ENCODE measurements at places on chromosomes 6 and 20.

DNA sequence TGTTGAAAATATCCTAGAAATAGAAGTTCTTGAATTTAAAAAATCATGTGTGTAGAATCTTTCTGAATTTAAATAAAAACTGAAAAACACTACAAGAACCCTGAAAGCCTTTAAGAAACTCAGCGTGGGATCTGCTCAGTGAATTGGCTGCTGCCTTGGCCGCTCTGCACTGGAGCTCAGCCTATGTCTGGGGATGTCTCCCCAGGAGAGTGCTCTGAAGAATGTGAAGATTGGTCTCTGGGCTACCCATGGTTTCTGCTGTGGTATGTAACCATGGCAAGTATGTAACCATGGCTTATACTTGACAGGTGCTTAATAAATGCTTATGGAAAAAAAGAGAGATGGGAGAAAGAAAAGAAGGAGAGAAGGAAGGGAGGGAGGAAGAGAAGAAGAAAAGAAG, 3.1 kb upstream of the RRAGD start:
- DNase-seq: no peak

- DNase-seq: no peak
Measured at GRCh38 chr6:29522227-29522626, 34.5 kb upstream of the MAS1L start.

GRCh38 chr20:3648951-3649350, 14.2 kb downstream of the GFRA4 start:
- no peak for DNase-seq

DNA sequence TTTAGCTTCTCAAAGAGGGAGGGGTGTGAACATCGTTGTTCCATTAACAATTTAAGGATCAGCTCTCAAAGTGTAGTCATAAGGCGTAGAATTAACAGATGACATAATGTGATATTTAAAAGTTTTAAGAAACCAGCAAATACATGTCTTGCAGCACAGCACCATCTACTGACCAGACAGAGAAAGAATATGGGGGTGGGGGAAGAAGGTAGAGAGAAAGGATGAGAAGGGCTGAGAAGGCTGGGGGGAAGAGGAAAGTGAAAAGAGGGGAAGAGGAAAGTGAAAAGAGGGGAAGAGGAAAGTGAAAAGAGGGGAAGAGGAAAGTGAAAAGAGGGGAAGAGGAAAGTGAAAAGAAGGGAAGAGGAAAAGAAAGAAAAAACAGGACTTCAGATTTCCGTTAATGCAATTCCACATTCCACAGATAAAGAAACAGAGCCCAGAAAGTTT, 80.9 kb downstream of the HAO1 start:
- peak; percentile 56 for DNase-seq

DNA sequence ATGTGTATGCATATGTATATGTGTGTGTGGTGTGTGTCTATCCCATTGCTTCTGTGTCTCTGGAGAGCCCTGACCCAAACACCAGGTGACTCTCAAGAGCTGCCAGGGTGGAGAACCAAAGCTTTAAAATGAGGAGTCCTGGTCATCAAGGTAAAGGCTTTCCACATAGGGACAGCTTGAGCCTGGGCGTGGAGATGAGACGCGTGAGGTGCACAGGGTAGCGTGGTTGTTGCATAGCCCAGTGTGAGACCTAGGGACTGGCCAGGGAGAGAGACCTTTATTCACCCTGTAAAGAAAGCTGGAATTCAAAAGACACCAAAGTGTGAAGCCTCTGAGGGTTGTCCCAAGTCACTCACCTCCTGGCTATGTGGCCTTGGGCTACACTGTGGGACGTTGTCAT, 149.1 kb downstream of the SYCP2 start:
- DNase-seq: no peak

- no peak for DNase-seq
Measured at GRCh38 chr6:12371151-12371550, 81.0 kb downstream of the EDN1 start.

GRCh38 chr20:51463998-51464397, 78.5 kb downstream of the NFATC2 start:
- no peak for DNase-seq

DNA sequence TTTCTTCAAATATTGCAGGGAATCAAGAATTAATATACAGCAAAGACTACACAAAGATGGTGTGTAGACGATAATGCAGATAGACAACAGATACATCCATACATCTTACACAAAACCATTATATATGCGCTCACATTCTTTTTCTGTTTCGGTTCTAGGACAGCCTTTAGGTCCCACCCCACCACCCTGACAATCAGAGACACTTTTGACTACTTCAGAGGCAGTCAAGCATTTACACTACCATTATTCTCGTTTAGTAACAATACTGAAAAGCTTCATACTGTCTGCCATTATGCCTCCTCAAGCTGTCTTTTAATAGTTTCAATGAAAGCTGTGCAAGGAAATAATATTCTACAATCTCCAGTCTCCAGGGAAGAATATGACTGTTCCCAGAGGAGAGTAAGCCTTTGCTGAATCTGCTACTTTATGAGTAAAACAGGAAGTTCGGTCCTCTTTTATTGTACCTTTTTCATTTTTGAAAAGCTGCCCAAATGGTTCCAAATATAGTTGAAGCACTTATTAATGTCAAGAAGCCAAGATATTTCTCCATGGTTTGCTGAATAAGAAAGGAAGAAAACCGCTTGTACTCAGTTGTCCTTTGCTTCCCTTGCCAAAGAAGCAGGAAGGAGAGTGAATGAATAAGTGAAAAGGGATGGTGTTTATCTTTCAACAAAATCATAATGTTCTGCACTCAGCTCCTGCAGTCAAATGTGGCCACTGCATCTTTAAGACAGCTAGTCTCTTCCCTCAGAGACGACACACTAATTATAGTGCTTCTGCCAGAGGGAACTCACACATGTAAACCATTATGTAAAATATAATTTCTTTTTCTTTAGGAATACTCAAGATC, 468.3 kb downstream of the CDC5L start:
- DNase-seq: peak; percentile 30

DNA sequence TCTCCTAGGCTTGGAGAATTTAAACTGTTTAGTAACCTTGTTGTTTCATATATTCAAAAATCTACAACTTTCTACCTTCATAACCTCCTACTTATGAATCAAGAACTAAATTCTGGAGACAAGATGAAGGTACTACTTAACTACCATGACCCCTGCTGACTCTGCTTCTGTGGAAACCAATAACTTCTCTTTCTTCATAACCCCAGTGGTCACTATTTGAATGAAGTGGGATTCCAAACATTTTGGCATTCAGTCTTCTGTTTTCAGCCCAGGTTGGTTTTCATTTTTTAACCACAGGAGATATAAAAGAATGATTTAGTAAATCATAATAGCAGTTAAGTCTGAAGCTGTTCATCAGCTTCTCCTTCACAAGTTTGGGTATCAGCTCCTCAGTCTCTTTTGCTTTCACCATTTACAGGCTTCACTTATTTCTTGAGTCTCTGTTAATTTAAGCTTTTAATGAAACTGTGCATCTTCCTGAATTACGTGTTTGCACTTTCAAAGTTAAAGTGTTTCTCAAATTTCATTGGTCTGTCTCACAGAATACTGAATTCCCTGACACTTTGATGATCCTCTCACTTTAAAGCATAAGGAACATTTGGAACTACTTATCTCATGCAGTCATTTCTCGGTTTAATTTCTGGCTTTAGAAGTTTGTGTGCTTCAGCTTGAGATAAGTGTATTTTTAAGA, 9.5 kb downstream of the SENP6 start:
- no peak for DNase-seq

- DNase-seq: no peak
Measured at GRCh38 chr20:59785986-59786795, 147.2 kb downstream of the SYCP2 start.

DNA sequence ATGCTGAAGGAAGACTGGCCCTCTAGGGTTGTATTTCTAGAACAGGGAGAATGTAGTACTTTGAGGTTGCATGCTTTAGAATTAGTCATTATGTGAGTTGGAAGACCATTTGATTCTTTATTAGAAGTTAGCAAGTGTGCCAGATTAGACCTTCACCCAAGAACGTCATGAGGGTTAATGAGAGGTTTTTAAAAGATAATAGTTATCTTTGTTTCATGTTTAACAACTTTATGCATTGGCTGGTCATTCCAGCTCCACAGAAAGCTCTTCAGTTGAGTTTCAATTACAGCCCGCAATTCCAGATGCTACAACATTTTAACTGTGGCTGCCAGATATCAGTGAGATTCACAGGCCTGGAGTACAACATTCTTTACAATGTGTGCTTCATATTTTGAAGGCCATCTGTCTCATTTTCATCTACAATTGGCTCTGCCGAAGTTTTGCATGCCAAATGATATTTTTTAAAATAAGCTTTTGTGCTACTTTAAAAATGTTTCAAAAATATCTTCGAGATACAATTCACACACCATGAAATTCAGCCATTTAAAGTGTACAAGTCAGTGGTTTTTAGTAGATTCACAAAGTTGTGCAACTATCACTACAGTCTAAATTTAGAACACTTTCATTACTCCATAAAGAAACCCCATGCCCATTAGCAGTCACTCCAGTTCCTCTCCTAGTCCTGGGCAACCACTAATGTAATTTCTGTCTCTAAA, 61.1 kb upstream of the FBXO30 start:
- DNase-seq: no peak

- no peak for DNase-seq
Measured at GRCh38 chr6:139418481-139419132, 44.2 kb upstream of the CITED2 start.

DNA sequence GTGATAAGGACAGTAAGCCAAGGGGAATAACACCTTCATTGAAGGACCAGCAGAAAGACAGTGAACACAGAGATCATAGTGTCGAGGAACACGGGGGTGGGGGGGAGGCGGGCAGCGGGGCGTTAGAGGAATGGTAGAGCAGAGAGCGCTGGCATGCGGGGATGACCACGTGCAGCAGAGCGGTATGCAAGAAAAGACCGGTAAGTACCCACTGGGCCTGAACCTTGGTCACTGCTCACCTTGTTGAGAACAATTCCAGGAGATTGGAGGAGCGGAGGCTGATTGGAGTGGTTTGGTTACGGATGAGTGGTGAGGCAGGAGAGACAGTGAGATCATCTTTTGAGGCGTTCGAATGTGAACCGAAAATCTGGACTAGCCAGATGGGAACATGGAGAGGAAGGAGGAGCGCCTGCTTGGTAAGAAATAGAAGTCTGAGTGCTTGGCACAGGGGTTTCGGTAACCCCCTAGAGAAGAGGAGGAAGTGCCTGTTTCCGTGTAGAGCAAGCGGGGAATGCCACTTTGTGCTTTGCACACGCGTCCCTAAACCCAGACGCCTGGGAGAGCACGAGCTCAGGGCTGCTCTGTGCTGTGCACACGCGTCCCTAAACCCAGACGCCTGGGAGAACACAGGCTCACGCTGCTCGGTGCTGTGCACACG, 70.0 kb downstream of the FAM120B start:
- DNase-seq: no peak

DNA sequence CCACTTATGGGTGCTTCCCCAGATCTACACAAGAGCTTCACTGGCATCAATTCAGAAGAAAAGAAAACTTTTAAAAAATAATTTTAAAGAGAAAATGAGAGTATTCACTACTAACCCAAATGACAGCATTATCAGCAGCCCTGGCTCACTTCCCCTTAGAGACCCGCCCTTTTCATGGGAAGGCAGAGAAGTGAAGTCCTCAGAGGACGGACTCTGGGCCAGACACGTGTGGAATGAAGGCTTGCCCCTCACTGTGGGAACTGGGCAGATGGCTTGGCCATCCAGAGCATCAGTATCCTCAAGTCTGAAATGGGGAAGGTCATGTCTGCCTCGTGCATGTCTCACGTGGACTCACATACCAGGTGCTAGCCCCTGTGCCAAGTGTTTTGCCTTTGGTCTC, 63.5 kb downstream of the JAG1 start:
- no peak for DNase-seq

DNA sequence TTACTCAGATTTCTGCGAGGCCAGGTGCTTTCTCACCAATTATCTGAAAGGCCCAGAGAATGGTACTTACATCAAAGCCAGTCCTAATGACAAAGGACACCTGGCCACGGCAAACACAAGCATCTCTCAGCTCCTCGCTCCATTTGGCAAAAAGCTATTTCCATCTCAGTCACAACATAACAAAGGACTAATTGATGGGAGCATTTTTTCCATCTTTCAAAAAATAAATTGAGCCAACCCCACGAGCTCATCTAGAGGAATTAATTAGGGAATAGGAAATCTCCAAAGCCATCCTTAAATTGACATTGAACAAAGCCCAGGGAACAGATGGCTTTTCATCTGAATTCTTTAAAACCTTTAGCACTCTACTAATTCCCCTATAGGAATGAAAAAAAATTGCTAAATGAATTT, 236.7 kb downstream of the HAO1 start:
- DNase-seq: no peak

DNA sequence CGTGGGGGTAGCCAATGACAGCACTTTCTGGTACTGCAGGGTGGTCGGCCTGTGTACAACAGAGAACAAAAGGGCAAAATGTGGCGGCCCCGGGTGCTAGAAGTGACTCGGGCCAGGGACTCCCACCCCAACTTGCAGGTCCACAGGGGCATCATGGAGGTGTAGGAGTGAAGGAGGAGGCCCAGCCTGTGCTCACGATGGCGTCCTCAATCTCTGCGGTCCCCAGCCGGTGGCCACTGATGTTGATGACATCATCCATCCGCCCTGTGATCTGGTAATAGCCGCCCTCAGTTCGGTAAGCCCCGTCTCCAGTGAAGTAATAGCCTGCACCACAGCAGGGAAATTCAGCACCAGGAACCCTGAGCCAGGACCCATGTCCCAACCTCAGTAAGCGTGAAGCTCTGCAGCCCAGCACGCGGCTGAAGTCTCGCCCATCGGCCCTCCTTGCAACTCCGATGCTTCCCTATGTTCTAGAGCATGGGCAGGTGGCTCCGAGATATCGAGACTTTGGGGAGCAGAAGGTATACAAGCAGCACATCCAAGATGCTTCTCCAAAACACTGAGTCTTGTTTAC, 20.2 kb upstream of the APMAP start:
- no peak for DNase-seq

DNA sequence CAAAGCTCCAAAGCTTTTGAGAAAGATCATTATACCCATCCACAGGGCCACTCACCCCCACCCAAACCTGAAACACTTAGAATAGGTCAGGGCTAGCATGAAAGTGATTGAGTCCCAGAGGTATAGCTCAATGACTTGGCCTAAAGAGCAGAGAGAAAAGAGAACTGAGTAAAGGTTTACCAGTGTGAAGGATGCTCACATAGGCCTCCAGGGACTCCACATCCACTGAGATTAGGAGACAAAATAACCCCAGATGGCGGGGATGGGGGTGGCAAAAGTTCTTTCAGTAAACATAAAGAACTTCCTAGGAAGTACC, 12.2 kb downstream of the SAYSD1 start:
- DNase-seq: no peak

GRCh38 chr20:43824309-43825050, 90.2 kb upstream of the TOX2 start:
- DNase-seq: no peak

Measured in fibroblast of the conjunctiva (primary cell).